A673 (cell line): ENCODE measurements at places on chromosomes 3 and 15. TPM values are rescaled to one million over a fixed set of nuclear protein-coding genes. Genes with fewer than 3 reads are reported as not detected.

GRCh38 chr3:134976948-134977347, 181.9 kb downstream of the EPHB1 start:
- no peak for DNase-seq
- no peaks in the 10 kb centered on the region for H3K36me3 ChIP-seq
- no peaks in the 10 kb centered on the region for H3K4me1 ChIP-seq
- peaks cover 7% of the 10 kb centered on the region for H3K27me3 ChIP-seq

- peak; percentile 19 for DNase-seq
- no peaks in the 10 kb centered on the region for H3K27me3 ChIP-seq
- no peaks in the 10 kb centered on the region for H3K36me3 ChIP-seq
- H3K4me3 ChIP-seq: no peak overlapping the region
These were observed 92.5 kb downstream of the ADAMTS9 start for GRCh38 chr3:64595253-64595694.

GRCh38 chr3:177687291-177687690, 490.0 kb upstream of the TBL1XR1 start:
- H3K27ac ChIP-seq: no peak overlapping the region
- H3K4me1 ChIP-seq: peaks cover 12% of the 10 kb centered on the region
- no peak for DNase-seq
- H3K27me3 ChIP-seq: no peaks in the 10 kb centered on the region
- H3K4me3 ChIP-seq: no peak overlapping the region

- H3K27me3 ChIP-seq: no peaks in the 10 kb centered on the region
- no peak overlapping the region for H3K27ac ChIP-seq
- H3K4me3 ChIP-seq: no peak overlapping the region
- DNase-seq: no peak
These were observed 255.6 kb downstream of the ZNF621 start for GRCh38 chr3:40780291-40780924.

DNA sequence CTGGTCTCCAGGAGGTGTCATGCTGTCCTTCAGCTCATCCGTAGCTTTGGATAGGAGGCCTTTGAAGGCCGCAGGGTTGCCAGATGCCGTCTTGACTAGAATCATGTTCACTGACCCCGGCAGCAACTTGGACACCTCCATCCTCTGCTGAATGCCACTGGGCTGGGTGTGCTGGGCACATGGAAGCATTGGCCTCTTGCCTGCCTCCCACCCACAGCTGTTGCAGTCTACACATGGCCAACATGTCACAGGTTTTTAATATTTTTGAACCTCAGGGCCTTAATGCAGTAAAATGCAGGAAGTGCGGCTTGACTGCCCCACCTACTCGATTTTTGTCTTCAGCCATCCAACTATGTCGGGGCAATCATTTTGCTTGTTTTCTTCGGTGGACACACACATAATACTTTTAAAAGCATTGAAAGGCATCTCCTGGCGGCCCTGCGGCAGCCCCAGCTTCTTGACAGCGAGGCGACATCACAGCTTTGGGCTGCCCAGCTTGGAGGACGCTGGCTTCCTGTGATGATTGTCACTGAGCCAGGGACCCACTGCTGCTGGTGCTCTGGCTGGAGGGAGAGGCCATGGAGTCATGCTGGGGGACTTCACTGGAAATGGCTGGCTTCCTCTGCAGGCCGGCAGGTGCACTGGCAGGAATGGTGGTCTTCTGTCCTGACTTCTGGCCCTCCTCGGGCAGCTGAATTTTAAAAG, 31.6 kb upstream of the ACAD9 start:
- no peak for DNase-seq
- H3K27ac ChIP-seq: no peak overlapping the region
- H3K36me3 ChIP-seq: no peaks in the 10 kb centered on the region
- H3K4me1 ChIP-seq: peaks cover 15% of the 10 kb centered on the region
- no peaks in the 10 kb centered on the region for H3K27me3 ChIP-seq

GRCh38 chr3:180131169-180131568, 94.4 kb upstream of the PEX5L start:
- H3K4me1 ChIP-seq: no peaks in the 10 kb centered on the region
- no peaks in the 10 kb centered on the region for H3K27me3 ChIP-seq
- H3K4me3 ChIP-seq: no peak overlapping the region
- H3K27ac ChIP-seq: no peak overlapping the region
- DNase-seq: no peak

DNA sequence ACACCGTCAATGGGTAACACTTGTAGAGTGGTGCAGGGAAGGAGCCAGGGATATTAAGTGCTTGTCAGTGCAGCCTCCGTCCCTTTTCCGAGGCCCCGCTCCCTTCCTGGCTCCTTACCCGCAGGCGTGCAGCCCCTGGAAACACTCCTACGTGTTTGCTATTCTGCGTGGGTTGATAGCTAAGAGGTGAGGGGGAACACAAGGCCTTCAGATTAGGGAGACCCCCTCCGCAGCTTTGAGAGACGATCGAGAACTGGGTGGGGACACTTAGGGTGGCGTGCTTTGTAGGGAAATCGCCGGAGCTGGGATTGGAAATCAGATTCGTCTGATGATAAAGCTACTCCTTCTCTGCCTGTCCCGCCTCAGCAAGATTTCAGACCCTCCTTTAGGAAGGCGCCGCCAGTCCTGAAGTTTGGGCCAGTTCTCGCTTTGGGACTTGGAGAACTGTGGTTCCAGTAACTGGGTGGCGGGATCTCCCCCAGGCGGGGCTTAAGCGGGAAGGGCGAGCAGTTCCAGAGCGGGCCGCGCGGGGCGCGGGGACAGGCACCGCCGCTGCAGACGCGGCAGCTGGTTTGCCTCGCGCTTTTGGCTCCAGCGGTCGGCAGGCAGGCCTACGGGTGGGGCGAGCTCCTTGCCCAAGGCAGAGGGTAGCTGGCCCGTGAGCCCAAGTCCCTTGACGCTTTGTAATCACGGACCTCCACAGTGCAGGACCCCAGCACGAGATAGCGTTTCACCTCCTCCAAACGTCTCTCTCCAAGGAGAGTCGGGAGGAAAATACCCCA, 8.0 kb upstream of the FAM107A start:
- peaks cover 17% of the 10 kb centered on the region for H3K4me1 ChIP-seq
- no peak overlapping the region for H3K27ac ChIP-seq
- H3K36me3 ChIP-seq: no peaks in the 10 kb centered on the region

DNA sequence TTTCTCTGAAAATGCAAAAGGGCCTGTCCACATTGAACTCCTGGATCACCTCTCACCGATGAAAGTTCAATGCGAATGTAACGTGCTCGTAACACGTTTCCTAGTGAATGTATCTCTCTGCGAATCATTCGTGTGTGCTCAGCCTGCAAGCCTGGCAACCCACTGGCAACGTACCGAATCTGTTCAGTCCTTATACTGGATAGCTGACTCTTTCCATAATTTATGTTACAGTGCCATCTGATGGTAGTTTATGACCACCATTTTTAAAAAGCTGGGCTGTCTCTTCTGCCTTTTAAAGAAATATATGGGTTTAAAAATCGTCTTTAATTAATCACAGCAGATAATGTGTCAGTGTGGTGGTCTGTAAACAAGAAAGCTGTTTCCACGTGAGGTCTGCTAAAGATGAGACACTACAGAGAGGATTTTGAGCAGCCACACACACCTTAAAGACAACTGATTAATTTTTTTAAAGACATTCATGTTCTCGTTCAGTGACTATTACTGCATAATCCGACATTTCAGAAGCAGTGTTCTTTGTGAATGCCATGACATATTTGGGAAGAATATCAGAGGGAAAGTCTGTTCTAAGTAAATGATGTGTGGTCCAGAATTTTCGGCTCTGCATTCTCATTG, 69.4 kb upstream of the FOXP1 start:
- H3K4me1 ChIP-seq: peaks cover 5% of the 10 kb centered on the region
- no peak overlapping the region for H3K27ac ChIP-seq
- no peaks in the 10 kb centered on the region for H3K27me3 ChIP-seq
- DNase-seq: peak; percentile 71

- peak overlapping the region; percentile 83 for H3K27ac ChIP-seq
- DNase-seq: no peak
- H3K36me3 ChIP-seq: no peaks in the 10 kb centered on the region
These were observed 1.4 kb downstream of the ATP11B start for GRCh38 chr3:182794455-182795388.

- H3K27ac ChIP-seq: no peak overlapping the region
- no peak overlapping the region for H3K4me3 ChIP-seq
- no peaks in the 10 kb centered on the region for H3K36me3 ChIP-seq
- no peak for DNase-seq
- no peaks in the 10 kb centered on the region for H3K27me3 ChIP-seq
- no peaks in the 10 kb centered on the region for H3K4me1 ChIP-seq
These were observed 2.2 kb upstream of the LTF start for GRCh38 chr3:46466871-46467403.

GRCh38 chr3:152263711-152264110, 5.0 kb upstream of the MBNL1 start:
- H3K4me1 ChIP-seq: peaks cover 9% of the 10 kb centered on the region
- DNase-seq: no peak
- no peak overlapping the region for H3K27ac ChIP-seq
- H3K27me3 ChIP-seq: no peaks in the 10 kb centered on the region

- no peaks in the 10 kb centered on the region for H3K36me3 ChIP-seq
- no peak overlapping the region for H3K27ac ChIP-seq
- no peaks in the 10 kb centered on the region for H3K4me1 ChIP-seq
- no peak for DNase-seq
- no peak overlapping the region for H3K4me3 ChIP-seq
- no peaks in the 10 kb centered on the region for H3K27me3 ChIP-seq
These were observed 47.5 kb upstream of the TM4SF1 start for GRCh38 chr3:149424918-149425317.

DNA sequence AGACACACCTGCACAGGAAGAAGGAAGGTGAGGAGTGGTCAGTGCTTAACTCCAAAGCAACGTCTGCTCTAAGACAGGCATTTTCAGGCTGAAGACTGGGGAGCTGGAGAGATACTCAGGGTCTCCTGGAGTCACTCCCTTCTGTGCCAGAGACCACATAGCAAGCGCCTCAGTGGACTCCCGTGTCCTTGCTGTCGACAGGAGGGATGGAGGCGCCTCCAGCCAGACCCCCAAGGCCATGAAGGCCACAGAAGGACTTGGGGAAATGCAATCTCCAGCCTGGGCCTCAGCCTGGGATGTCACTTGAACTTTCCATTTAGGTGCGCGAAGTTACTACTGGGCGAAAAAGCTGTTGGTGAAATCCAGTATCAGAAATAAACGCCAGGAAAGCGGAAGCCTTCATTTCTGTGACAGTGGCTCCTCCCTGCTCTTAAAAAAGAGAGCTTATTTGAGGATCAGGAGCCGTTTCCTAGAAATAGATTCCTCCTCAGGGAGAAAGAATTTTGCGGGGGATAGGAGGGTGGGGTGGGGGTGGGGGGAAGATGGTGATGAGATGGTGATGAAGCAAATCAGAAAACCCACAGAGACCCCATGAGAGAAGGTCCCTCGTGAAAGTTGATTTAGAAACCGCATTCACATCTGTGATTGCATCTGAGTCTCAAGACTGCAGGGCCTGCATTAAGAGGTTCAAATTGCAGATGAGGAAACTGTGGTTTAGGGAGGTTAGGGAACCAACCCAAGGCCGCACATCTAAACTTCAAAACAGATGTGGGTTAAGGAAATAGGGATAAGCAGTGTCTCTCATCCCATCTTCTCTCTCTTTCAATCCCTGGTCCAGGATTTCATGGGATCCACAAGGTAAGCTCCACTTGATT, 78.8 kb downstream of the ATP2B2 start:
- H3K27ac ChIP-seq: no peak overlapping the region
- H3K4me1 ChIP-seq: no peaks in the 10 kb centered on the region
- no peaks in the 10 kb centered on the region for H3K27me3 ChIP-seq
- no peak overlapping the region for H3K4me3 ChIP-seq
- no peak for DNase-seq

DNA sequence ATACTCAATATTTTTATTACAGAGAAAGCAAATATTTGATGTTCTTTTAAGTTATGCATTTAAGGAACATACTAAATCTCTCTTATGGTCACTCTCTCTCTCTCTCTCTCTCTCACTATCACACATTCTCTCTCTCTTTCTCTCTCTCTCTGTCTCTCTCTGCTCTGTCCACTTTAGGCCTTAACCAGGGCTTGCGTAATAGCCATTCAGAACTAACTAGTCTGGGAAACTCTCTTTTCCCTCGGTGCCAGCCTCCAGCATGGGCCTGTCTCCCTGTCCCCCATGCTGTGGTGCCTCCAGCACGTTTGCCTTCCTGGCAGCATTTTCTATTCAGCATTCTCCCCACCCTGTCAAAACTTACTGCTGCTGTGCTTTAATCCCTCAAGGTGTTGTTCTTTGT, 389.7 kb downstream of the ROBO1 start:
- no peaks in the 10 kb centered on the region for H3K27me3 ChIP-seq
- no peak overlapping the region for H3K4me3 ChIP-seq
- H3K4me1 ChIP-seq: peaks cover 1% of the 10 kb centered on the region
- H3K27ac ChIP-seq: no peak overlapping the region
- no peaks in the 10 kb centered on the region for H3K36me3 ChIP-seq

GRCh38 chr3:149542375-149543312, 68.1 kb downstream of the TM4SF4 start:
- H3K4me1 ChIP-seq: peaks cover 30% of the 10 kb centered on the region
- no peaks in the 10 kb centered on the region for H3K27me3 ChIP-seq
- peaks cover 7% of the 10 kb centered on the region for H3K36me3 ChIP-seq
- DNase-seq: peak; percentile 37
- H3K4me3 ChIP-seq: no peak overlapping the region
- H3K27ac ChIP-seq: no peak overlapping the region

GRCh38 chr3:27454914-27455313, 29.3 kb downstream of the SLC4A7 start:
- H3K27ac ChIP-seq: no peak overlapping the region
- H3K27me3 ChIP-seq: no peaks in the 10 kb centered on the region
- no peak overlapping the region for H3K4me3 ChIP-seq
- H3K36me3 ChIP-seq: no peaks in the 10 kb centered on the region

- H3K4me1 ChIP-seq: no peaks in the 10 kb centered on the region
- no peak for DNase-seq
- no peak overlapping the region for H3K27ac ChIP-seq
- no peak overlapping the region for H3K4me3 ChIP-seq
- no peaks in the 10 kb centered on the region for H3K36me3 ChIP-seq
These were observed 12.8 kb downstream of the WDR48 start for GRCh38 chr3:39064646-39065045.

DNA sequence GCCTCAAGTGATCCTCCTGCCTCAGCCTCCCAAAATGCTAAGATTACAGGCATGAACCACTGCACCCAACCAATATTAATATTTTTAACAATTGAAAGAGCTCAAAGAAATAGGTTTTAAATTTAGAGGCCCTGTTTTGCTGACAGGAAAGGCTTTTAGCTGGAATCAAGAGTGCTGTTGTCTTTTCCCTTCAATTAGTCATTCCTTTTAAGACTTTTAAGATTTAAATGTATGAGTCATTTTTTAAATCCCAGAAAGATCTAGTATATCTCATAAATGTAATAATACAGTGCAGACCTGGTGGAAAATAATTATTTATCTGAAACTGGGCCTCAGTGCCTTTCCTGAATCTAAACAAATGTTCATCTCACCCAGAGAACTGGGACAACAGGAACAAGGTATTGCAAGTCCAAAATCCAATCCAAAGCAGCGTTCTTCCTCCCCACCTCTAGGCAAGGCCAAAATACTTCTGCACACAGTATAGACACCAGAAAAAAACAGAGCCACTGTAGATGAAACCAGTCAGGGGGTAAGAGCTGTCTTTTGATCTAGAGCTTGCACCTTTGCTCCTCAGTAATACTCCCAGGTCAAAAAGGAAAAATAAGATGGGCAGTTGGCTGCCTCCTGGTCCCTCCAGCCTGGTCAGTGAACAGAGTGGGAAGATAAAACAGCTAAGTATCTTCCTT, 14.4 kb downstream of the AGTR1 start:
- no peaks in the 10 kb centered on the region for H3K4me1 ChIP-seq
- DNase-seq: no peak
- no peaks in the 10 kb centered on the region for H3K36me3 ChIP-seq
- no peak overlapping the region for H3K27ac ChIP-seq
- H3K27me3 ChIP-seq: peaks cover 3% of the 10 kb centered on the region

GRCh38 chr3:134075568-134075825, 45.8 kb upstream of the SLCO2A1 start:
- H3K4me1 ChIP-seq: no peaks in the 10 kb centered on the region
- no peaks in the 10 kb centered on the region for H3K27me3 ChIP-seq
- H3K4me3 ChIP-seq: no peak overlapping the region
- H3K36me3 ChIP-seq: no peaks in the 10 kb centered on the region

The DNAH1 gene
- 1.3 and 1.8 TPM in 2 replicates for total RNA-seq

The RRP9 gene
- total RNA-seq: 25.9 and 32.3 TPM in 2 replicates

The KBTBD8 gene
- total RNA-seq: 1.7 and 2.0 TPM in 2 replicates

The CCNB2 gene
- 123 and 129 TPM in 2 replicates for total RNA-seq
